ENCODE measurements at places on chromosomes 1 and 21.

DNA sequence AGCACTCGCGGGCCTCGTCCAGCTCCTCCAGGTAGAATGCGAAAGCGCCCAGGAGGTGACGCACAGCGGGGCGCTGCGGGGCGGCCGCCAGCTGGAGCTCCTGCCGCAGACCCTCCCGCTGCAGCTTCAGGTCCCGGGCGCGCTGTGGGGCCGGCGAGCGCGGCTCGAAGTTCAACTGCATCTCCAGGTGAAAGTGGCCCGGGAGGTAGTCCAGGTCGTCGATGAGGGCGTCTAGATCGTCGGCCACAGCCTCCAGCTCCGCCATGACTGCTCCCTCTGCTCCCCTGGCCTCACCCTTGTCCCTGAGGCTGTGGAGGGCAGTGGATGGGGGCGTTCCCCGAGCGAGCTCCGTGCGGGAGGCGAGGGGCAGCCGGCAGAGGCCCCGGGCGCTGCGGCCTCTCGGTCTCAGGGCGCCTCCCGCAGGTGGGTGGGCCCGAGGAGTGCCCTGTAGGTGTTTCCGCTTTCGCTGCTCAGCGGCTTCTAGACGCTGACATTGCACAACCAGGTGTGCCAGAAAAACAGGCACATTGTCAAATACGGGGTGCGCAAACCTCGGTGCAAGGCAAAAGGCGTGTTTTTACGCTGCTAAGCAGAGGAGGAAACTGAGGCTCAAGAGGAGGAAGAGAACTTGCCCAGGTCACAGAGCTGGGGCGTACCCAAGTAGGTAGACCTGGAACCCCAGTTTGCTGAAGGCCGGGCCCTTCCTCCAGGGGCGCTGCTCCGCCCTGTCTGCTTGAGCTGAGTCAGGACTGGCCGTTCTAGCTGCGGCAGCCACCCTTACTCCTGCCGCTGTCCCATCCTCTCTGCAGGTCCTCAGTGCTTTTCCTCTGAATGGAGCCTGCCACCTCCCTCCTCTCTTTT, at the start of gene TTC22:
TSS of gene TTC22 (minus strand) at position 425 of the 861 bp plus-strand sequence. CDS start at position 265, 160 bp downstream.
- DNase-seq: peak; percentile 51

DNA sequence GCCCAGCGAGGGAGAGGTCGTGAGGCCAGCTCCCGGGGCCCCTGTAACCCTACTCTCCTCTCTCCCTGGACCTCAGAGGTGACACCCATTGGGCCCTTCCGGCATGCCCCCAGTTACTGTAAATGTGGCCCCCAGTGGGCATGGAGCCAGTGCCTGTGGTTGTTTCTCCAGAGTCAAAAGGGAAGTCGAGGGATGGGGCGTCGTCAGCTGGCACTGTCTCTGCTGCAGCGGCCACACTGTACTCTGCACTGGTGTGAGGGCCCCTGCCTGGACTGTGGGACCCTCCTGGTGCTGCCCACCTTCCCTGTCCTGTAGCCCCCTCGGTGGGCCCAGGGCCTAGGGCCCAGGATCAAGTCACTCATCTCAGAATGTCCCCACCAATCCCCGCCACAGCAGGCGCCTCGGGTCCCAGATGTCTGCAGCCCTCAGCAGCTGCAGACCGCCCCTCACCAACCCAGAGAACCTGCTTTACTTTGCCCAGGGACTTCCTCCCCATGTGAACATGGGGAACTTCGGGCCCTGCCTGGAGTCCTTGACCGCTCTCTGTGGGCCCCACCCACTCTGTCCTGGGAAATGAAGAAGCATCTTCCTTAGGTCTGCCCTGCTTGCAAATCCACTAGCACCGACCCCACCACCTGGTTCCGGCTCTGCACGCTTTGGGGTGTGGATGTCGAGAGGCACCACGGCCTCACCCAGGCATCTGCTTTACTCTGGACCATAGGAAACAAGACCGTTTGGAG, 23.7 kb upstream of the TNFRSF1B start:
- no peak for DNase-seq

GRCh38 chr1:223504741-223505140, 111.5 kb downstream of the CCDC185 start:
- DNase-seq: no peak

- DNase-seq: no peak
Measured at GRCh38 chr1:73800376-73800775, 397.6 kb downstream of the LRRIQ3 start.

DNA sequence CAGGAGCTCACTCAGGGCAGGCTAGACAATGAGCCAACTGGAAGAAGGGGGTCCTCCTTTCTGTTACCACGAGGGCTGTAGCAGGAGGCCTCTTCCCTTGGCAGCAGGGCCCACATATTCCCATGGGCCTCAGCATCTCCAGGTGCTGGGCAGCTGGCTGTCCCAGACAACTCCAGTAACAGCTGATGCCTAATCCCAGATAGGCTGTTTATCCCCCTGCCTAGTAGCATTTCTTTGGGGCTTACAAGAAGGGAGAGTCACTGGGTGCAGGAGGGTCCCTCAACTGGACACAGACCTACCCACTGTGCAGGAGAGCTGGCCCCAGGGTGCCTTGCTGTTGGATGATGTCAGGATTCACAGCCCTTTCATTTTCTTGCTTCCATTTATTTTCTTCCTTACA, 278.2 kb downstream of the DSCAM start:
- no peak for DNase-seq

GRCh38 chr1:145795257-145795881, 28.5 kb downstream of the RNF115 start:
- no peak for DNase-seq

GRCh38 chr1:248840946-248841345, 2.9 kb downstream of the ZNF672 start:
- DNase-seq: no peak

DNA sequence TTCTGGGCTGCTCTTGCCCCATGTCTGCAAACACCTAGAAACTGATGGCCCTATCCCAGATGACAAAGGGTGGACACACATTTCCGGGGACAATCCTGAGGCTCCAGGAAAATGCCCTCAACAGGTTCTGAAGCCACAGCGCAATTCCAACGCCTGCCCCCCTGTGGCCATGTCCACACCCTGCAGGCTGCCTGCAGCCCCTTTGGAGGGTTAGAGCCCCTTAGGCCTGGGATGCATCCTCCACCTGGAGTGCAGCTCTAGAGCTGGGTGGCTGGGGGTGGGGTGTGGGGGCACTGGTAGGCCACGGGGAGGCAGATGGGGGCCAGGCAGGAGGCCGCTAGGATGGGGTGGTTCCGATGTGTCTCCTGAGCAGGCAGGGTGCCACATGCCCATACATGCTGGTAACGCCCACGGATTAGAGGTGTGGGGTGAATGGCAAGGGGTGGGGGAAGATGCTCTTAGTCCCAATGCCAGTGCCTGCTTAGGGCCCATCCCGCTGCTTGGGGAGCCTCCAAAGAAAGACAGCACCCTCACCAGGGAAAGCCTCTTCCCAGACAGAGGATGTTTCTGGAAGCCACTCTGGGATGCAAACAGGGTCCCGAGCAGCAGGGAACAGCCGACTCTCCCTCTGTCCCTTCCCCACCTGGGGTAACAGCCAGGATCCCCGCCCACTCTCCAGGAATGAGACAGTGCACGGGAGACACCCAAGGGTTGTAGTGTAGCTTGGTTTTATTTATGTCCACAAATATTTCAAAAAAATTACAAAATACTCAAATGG, 34.0 kb downstream of the SLC45A1 start:
- DNase-seq: no peak

DNA sequence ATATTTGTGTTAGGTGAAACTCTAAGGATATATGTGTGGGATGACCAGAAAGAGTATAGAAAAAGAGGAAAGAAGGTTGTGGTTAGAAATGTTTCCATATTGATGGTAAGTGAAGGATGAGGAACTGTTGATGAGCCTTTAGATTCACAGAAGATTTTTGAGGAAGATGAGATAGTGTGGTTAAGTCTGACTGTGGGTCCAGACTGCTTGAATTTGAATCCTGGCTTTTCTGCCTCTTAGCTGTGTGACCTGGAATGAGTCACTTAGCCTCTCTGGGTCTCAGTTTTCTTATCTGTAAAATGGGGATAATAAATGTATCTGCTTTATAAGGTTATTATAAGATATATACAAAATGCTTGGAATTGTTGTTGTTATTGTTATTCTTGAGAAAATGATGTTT, 27.5 kb downstream of the RGL1 start:
- no peak for DNase-seq

DNA sequence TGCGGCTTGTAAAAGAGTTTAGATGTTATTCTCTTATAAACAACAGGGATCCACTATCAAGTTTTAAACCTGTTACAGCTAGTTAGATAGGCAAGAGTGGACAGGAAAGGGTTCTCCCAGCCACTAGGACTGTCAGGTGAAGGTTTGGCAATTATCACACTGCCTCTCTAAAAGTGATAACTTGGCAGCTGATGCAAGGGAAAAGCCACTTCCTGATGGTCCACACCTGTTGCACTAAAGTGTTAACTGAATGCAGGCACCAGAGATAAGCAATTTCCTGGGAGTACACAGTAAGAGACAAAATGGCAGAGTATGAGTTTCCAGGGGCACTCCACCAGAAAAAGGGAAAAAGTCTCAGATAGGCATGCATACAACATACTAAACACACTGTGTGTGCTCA, 99.4 kb downstream of the VAV3 start:
- DNase-seq: no peak

DNA sequence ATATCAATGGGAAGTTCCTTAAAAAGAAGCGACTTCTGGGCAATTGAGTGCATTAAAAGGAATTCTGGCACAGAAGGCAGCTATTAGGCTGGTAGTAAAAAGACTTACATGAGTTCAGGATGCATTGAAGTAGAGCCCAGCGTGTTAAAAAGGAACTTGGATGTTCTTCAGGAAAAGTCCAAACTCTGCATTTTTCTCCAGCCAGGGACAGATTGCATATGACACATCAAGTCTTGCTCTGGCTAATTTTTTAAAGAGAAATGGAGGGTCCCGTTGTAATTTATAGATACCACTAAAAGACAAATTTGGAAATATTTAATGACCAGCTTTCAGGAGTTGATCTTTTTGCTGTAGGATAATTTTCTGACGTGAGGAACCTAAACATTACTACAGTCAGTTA, 1.2 kb downstream of the TPRG1L start:
- no peak for DNase-seq

DNA sequence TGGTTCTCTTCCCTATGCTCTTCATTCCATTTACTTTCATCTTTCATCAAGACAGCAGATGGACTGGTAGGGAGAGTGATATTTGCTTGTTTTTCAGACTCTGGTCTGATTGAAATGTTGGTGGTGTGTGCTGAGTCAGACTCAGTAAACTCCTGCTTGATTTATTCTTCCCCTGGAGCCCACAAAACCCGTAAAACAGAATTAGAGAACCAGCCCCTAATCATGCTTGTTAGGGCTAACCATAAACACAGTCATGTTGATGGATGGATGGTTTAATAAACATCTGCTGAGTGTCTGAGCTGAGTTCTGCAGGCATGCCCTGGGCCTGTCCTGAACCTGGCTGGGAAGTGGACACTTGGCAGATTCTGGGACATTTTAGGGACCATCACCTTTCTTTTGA, 24.8 kb downstream of the NOS1AP start:
- DNase-seq: no peak

GRCh38 chr1:26811057-26811456, 15.4 kb upstream of the ZDHHC18 start:
- no peak for DNase-seq

- DNase-seq: no peak
Measured at GRCh38 chr1:197843401-197843800, 59.0 kb upstream of the C1orf53 start.

DNA sequence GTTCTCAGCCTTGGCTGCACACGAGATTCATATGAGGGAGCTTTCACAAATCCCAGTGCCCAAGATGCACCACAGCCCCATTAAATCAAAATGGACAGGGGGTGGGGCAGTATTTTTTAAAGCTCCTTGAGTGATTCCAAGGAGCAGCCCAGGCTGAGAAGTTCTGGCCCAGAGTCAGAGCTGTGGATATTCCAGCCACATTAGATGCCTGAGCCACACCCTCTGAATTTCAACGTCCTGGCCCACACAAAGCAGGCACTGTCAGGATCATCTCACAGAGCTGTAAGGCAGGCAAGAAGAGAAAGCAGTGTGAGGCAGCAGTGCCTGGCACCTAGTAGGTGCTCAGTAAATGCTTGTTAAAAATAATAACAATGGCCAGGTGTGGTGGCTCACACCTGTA, 37.4 kb downstream of the PAX7 start:
- DNase-seq: no peak

- no peak for DNase-seq
Measured at GRCh38 chr1:224534731-224535130, 81.4 kb upstream of the CNIH3 start.

DNA sequence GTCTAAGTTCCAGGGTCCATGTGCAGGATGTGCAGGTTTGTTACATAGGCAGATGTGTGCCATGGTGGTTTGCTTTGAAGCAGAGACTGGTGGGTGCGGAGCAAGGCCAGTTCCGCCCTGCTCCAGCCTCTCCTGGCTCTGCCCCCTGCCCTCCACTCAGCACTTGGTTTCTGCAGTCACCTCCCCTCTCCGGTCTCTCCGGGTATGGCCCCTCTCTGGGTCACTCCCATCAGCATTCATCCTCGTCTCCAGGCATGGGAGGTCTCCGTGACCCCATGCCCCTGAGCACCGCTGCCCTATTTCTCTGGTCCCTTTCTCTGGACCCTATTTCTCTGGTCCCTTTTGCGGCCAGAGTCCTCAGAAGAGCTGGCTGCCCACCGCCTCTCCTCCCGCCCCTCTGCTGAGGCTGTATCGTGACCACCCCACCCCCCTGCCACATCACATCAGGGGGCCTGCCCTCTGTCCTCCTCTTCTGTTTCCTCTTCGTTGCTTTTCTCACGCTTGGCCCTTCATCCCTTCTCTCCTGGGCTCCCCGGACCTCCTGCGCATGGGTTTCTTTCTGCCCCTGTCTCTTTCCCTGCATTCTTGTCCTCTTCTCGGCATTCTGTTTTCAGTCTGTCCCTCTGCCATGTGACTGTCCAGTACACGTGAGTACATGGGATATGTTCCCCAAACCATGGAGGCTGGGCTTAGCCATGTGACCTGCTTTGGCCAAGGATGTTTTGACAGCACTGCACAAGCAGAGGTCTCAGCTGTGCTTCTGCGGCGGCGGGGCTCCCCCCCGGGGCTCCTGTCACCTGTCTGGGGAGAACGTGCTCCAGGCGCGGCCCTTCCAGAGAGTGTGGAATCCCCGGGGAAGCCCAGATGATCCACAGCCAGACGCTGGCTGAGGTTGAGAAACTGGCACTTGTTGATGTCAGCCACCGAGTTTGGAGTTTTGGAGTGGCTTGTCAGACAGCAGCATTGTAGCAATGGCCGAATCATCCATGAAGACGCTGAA, 54.4 kb upstream of the C1orf174 start:
- DNase-seq: no peak

DNA sequence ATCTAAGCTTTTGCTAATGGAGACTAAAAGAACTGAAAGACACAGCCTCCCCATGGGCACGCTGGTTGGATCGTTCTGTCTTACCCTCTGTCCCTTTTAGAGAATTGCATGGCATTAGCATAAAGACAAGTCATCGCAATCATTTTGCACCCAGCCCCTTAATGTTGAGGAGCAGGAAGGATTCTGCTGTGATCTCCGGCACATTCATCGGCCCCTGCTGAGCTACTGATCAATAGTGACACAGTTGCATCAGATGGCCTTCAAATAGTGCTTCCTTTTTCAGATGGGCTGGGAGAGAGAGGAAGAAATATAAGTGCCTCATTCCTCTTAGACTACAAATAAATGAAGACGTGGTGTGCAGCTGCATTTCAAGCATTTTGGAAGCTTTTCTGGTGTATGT, 75.4 kb downstream of the NOS1AP start:
- DNase-seq: no peak
